ENCODE measurements at places on chromosomes 13 and 19.
A peak's percentile ranks its signal among the peaks of the same experiment; 100 is the strongest.

DNA sequence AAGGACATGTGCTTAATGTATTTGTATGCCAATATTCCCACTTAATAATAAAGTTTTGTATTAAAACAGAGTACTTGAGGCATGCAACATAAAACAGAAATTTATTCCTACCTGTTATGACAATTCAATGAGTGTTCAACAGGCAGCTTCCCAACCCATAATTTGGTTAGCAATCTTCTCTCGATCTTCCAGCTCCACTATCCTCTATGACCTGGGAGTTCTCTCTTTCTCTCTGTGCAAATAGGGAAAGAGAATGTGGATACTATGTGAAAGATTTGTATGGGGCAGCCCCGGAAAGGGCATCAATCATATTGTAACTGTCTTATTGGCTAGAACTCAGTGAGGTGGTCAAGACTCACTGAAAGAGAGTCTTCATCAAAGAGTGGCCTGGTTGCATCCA is 644.9 kb upstream of the PCDH20 start:
- no peak for DNase-seq

DNA sequence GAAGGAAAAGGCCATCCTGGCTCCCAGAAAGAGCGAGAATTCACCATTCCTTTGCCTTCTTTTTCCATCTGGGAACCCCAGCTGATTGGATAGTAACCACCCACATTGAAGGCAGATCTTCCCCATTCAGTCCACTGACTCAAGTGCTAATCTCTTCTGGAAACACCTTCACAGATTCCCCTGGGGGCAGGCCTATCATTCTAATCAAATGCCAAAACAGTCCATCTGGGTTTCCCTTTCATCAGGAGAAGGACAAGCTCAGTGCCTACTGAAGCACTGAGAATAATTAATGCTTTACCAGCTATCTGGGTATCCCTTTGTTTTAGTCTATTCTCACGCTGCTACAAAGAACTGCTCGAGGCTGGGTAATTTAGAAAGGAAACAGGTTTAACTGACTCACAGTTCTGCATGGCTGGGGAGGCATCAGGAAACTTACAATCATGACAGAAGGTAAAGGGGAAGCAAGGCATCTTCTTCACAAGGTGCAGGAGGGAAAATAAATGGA is 293.2 kb downstream of the ENOX1 start:
- DNase-seq: no peak

DNA sequence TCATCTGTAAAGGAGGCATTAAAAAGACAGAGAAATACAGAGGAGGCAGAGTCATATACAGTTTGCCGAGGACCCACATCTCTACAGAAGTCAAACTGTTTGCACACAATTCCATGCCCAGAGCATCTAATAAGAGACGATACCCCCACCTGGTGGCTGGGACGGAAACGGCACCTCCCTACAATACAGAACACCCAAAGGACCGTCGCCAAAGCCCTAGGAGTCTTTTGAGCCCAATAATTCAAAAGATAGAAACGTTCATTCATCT is 703 bp upstream of the PLEKHG2 start:
- peak; percentile 83 for DNase-seq

- DNase-seq: peak; percentile 29
Measured at GRCh38 chr19:14517840-14518505, at the start of gene DNAJB1. Gene DNAJB1, minus strand, starts transcription at chr19:14518397. Its CDS starts 48 bp downstream, at chr19:14518349.

DNA sequence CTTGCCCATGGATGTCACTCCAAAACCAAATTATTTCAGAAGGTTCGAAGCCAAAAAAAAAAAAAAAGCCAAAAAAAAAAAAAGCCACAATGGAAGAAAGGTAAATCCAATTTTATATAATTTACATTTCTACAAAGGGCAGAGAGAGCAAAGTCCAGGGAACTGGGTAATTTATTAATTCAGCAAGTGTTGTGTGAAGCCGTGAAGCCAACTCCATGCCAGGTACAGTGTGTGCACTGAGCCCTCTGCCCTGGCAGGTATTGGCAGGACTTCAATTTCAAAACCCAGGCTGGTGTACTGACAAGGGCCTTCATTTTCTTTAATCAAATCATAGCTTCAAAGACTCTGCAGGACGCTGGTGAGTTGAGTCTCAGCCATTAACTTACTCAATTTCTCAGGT is 5.5 kb upstream of the RFPL4A start:
- no peak for DNase-seq

DNA sequence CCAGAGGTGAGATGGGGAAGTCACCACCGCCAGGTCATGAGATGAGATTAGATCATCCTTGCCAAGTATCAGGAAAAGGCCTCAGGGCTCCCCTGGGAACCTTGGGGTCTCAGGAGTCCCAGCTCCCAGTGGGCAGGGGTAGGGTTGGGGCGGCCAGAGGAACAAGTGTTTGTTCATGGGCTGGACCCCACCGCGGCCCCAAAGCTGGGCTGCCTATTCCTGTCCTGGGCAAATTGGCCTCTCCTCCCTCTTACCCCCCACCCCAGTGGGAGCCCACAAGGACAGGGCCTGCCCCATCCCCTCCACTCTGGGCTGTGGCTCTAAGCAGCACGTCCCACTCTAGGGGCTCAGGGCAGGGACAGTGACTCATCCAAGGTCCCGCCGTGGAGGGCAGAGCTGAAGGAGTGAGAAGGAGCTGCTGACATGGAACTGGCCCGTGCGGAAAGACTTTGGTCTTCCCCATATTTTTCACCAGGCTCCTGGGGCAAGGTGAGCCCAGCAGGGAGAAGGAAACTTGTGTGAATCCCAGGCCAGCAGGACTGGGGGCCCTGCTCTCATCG is 4.0 kb upstream of the HCN2 start:
- no peak for DNase-seq

DNA sequence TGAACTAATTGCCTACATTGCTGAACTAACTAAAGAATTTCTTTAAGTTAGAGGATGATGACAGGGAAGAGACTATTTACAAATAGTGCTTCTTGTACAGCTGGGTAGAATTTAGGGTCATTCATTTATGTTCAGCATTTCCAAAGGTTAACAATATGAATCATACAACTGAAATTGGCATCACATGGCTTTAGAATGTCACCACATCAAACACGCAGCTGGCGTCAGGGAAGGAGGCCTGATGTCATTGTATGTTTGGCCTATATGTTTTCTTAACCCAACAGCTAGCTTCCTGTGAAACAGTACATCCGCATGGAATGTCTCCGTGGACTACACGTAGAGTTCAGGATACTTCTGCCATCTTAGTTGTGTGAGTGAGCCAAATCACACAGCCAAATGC is 99.0 kb upstream of the TNFSF11 start:
- no peak for DNase-seq

DNA sequence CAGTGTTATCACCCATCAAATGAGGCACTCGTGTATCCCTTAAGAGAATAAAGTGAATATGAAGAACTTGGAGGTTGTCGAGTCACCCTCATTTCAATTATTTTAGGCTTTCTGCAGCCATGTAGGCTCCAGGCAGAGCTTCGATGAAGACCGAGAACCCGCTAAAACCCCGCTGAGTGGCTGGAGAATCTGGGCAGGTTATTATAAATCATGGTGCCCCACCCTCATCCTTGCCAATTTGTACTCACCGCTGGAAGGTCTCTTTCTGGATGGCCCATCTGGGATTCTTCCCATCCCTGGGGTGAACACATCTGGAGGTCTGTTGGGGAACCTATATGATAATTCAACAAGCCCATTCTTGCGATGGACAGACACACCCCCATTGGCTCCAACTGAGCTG is 190.8 kb downstream of the ZNF536 start:
- no peak for DNase-seq

- DNase-seq: no peak
Measured at GRCh38 chr13:93777504-93777903, 550.9 kb downstream of the GPC6 start.

DNA sequence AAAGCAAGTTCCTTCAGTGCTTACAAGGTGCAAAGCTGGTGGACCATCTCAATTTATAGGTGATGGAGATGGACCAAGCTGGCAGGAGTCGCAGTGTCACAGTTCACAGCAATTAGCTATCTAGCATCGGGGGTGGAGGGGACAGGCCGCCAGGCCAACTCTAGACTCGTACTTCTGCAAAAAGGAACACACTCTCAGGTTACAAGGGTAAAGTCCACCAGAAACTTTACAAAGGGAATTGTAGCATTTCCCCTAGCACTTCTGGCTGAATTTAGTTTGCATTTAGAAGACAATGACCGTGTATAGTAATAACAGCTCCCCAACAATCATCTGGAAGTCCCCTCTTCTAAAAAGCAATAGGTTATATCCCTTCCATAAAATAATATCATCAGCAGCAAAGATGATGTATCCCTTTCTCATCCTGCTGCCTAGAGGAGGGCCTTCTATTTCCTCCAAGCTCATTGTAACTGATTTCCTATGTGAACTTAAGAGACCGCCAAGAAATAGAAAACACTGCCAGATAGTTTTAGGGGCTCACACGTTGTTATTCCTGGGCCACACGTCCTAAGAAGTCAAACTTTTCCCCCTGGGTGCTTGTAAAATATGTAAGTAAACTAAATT is 8.5 kb upstream of the DOCK9 start:
- DNase-seq: no peak

DNA sequence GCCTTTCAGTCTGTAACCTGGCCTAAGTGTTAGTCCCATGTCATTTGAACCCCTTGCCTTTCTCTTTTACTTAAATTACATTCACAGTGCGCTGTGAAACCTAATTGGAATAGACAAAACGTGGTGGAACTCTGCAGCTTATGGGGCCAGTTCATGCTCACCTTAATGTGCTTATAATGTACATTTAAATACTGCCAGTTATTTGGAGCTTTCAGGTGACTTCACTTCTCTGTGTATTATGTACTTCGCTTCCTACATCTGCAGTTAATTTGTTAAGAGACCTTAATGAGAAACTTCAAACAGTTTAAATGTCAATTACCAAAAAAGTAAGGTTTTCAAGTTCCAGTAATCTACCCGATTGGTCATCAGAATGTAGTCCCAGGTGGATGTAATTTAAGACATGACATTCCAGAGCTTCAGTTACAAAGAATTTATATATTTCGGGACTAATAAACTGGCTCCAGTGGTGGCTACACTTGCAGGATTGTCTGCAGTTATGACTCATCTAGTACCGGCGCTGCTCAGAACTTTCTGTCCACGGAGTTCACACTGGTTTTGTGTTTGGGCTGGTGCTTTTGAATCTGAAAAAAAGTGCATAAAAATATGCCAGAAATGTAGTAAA is 125.3 kb downstream of the TM9SF2 start:
- no peak for DNase-seq

GRCh38 chr19:12244370-12244769 is 50.3 kb downstream of the ZNF44 start:
- no peak for DNase-seq

DNA sequence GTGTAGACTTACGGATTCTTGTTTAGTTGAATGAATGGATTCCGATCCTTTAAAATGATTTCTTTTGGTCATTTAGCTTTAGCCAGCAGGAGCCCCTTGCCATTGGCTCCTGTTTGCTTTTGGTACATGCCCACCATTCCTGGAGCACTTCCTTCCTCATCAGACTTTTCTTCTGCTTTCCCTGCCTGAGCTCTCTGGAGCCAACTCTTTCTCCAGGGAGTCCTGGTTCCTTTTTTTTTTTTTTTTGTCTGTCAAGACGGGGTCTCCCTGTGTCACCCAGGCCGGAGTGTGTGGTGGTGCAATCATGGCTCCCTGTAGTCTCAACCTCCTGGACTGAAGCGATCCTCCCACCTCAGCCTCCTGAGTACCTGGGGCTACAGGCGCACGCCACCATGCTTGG is 37.8 kb downstream of the SMARCA4 start:
- DNase-seq: no peak

- no peak for DNase-seq
Measured at GRCh38 chr13:112254061-112254818, 121.9 kb upstream of the SPACA7 start.

- no peak for DNase-seq
Measured at GRCh38 chr19:38559428-38560401, 58.0 kb downstream of the MAP4K1 start.

- DNase-seq: no peak
Measured at GRCh38 chr19:867301-867793, 7.9 kb downstream of the CFD start.

DNA sequence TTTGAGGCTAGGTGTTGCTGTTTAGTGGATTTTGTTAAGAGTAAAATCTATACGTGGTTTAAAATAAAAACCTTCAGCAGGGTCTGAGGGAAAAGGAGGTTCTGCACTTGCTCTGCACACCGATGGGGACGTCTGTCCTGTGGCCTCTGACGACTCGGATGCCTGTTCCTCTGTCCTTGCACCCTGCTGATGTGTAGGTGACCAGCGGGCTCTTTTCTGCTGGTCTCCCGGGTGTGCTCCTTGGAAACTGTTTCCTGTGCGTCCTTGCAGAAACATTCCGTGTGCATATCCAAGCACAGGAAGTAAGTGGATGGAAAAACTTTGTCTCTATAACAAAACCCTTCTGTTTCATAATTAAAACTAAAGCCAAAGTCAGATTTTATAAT is 3.8 kb downstream of the ATP4B start:
- DNase-seq: no peak

- DNase-seq: no peak
Measured at GRCh38 chr13:77831866-77832265, 86.8 kb downstream of the EDNRB start.

GRCh38 chr19:2083174-2083854 is 12.8 kb downstream of the MOB3A start:
- DNase-seq: no peak

DNA sequence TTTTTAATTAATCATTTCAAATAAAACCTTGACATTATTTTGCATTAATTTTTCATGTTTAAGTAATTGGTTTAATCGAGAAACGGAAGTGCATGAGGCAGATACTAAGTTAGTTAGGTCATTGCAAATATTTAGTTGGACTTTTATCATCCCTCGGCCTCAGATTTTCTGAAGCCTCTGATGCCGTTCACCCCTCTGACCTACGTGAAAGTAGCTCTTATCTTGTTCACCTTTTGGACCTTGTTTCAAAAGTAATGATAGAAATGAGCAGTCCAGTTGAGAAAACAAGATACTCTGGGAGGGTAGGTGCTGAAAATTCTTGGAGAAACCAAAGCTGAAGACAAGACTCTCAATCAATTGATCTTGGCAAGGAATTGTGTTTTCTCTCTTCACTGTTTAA is 23.0 kb downstream of the LAIR2 start:
- no peak for DNase-seq

DNA sequence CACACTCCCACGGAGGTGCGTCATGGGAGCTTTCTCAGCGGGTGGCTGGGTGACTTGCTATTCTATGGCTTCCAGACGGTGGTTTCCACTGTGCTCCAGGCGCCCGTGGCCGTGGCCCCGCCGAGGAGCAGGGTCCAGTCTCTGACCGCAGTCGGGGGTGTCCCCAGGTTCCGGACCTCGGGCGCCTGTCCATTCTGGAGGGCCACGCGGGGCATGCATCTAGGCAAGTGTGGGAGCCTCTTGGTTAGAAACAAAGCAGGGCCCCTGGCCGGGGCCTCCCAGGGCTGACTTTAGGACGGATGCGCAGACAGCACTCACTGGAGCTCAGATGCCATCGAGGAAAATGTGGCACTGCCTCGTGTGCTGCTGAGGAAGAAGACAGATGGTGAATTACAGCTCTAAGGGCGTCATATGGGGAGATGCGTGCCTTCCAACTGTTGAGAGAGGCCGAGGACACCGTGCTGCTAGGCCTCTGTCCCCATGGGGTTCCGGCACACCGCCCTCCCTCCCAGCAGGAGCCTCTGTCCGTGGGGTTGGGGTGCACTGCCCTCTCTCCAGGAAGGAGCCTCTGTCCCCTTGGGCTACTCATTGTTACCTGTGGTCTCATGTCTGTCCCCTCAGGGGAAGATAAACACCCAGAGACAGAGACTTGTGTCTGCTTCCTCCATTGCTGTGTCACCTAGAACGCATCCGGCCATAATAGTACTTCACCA is 38.1 kb downstream of the TMEM255B start:
- no peak for DNase-seq
